ENCODE measurements at places on chromosomes 2 and 18.

- no peak for DNase-seq
These were observed 23.2 kb upstream of the CABYR start for GRCh38 chr18:24115628-24116027.

GRCh38 chr2:196117214-196117705 is 48.6 kb upstream of the DNAH7 start:
- no peak for DNase-seq

DNA sequence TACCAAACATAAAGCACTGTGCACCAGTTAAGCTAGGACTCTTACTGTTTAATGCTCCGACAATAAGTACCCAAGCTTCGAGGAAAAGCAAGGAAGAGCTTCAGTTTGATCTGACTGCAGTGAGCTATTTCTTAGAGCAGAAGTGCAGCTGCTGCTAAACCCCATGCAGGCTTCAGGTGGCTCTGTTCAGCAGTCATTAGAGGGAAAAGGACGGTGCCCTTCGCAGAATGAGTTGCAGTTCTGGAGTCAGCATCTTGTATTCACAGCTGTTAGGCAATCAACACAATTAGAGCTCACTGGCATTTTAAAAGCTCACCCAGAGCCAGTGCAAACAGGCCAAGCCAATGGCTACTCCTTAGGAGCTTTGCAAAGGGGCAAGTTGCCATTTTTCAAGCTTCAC is 1.5 kb upstream of the CERKL start:
- DNase-seq, result no peak

DNA sequence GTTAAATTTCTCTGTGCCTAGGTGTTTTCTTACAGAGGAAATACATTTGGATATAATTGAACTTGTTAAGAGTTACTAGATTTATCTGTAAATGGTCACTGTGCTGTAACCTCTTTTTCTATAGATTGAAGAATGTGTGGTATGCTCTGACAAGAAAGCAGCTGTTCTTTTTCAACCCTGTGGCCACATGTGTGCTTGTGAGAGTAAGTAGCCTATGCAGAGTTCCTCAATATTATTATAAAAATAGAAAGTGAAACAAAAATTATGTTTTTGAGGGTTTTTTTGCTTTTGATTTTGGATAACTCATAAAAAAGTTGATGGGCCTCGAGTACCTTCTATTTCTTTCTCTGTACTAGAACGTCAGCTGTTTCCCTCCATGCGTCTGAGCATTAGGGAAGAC is 112.4 kb downstream of the MIB1 start:
- DNase-seq, result no peak

DNA sequence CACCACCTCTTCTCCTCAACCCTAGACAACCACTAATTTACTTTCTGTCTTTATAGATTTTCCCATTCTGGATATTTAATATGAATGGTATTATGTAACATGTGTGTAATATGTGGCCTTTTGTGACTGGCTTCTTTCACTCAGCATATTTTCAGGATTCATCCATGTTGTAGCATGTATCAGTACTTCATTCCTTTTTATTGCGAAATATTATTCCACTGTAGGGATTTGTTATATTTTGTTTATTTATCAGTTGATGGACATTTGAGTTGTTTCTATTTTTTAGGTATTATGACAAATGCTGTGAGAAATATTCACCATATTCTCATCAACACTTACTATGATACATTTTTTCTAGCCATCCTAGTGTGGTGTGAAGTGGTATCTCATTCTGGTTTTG is 138.8 kb upstream of the DLGAP1 start:
- no peak for DNase-seq

DNA sequence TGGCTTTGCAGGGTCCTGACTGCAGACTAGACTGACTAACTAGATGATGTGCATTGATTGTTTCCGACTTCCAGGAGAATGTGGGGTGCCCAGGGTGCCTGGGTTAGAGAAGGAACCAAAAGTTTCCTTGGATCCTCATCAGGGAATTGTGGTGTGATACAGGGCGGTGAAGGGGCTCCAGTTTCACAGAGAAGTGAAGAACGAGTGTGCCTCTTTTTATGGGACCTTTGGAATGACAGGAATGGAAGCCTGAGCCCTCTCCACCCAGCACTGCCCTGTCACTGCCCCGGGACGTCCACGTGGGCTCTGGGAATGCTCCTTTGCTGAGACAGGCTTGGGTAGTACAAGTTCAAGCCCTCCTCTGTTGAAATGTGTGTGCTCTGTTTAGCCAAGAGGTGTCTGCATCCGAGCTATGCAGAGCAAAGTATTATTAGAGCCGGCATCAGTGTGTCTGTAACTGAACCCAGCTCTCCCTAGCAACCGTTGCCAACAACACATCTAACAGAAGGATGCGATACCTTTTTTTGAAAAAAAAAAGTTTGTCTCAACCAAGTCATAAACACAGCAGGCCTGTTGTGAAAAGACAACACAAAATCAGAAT is 183.6 kb downstream of the SMAD7 start:
- DNase-seq, result no peak

GRCh38 chr18:23220355-23220754 is 85.1 kb downstream of the CABLES1 start:
- no peak for DNase-seq

- DNase-seq, result peak; percentile 53
These were observed 31.9 kb downstream of the C1QL2 start for GRCh38 chr2:119126650-119127049.

DNA sequence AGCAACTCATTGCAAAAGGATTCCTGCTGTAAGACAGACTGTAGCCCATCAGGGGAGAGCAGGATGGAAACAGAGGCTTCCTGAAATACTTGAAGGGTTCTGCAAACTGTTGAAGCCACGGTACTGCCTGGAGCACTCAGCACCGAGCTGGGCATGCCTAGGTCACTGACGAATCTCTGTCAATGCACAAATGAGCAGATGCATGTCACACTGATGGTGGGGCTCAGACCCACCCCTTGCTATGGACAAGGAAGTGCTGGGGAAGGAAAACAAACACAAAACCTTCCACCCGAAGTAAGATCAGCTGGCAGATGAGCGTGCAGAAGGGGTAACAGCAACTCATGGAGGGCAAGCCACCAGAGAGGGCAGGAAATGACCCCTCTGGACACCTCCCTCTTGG is 136.7 kb downstream of the BCL2 start:
- DNase-seq, result no peak

DNA sequence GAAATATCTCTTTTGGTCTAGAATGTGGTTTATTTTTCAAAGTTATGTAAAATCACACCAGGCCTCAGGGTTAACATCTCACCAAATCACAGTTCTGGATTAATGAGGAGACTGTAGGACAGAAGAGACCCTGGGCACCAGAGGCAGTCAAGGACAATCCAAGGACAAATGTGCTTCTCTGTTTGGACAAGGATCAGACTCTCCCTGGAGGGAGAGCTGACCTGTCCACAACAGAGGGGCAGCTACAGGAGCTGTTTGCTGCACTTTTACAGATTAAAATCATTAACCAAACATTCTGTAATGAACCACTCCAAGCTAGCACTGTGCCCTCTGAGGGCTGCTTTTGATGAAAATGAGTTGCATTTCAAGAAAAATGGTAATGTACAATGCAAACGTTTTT is 690.6 kb upstream of the SLC8A1 start:
- no peak for DNase-seq

DNA sequence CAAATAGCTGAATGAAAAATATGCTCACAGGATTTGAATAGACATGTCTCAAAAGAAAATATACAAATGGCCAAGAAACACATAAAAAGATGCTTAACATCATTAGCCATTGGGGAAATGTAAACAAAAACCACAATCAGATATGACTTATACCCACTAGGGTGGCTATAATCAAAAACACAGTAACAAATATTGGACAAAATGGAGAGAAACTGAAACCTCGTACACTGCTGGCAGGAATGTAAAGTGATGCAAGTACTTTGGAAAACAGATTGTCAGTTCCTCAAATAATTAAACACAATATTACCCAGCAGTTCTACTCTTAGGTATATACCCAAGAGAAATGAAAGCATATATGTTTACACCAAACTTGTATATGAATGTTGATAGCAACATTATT is 213.0 kb downstream of the PHLPP1 start:
- no peak for DNase-seq

DNA sequence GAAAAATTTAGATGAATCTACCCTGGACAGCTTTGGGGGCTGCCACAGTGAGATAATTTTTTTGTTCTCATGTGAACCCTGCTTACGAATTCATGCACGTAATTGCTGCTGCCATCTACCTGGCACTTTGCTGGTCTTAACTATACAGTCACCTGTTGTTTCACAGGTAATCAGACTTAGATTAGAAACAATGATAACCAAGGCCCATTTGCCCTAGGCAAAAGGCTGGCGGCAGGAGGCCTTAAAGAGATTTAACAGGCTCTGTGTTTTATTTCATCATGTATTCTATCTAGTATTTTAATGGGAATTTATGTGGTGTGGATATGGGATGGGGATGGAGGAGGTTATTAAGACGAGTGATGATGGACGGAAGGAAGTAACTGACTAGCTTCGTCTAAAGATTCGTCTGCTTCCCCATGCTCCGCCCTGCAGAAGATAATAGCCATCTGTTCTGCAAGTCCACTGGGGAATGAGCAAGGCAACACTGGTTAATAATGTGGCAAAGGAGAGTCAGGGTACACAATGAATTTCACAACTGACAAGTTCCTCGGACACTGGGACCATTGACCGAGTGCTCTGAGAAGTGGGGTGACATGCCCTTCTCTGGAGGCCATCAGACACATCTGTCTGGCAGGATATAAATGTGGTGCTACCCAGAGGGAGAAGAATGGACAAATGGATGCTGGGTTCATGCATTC is 291.8 kb upstream of the TNP1 start:
- DNase-seq, result no peak

DNA sequence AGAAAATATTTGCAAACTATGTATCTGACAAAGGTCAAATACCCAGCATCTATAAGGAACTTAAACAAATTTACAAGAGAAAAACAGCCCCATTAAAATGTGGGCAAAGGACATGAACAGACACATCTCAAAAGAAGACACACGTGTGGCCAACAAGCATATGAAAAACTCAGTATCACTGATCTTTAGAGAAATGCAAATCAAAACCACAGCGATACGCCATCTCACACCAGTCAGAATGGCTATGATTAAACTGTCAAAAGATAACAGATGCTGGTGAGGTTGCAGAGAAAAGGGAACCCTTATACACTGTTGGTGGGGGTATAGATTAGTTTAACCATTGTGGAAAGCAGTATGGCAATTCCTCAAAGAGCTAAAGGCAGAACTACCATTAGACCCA is 64.3 kb upstream of the RBMS1 start:
- no peak for DNase-seq

DNA sequence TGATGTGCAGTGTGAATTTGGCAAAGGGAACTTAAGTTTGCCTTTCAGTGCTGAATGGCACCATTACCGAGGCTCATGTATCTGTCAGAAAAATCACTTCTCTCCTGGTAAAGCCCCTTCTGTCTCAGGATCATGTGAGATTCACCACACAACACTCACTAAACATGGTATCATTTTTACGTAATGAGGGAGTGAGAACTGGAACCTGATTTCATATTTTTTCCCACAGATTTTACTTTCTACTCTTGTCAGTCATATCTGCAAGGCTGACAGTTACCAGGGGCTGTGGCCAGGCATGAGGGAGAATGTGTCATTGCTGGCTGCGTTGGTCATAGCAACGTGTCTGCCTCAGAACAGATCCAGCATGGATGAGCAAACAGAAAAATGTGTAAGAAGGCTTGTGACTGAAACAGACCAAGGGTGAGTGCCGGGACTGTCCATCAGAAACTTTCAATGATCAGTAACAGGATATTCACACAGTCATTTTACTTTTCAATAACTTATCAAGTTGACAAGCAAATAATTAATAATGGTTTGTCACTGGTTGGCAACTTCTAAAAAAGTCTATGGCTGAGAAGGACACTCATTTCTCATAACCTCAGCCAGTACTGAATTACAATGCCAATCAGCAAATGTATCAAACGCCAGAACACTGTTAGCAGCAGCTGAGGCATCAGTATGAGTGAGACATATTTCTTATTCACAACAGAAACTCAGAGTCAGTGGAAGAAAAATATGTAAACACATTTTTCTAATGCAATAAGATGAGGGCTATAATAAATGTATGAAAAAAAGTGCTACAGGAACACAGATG is 100.5 kb downstream of the CDC42EP3 start:
- DNase-seq, result peak; percentile 59

All from stimulated activated naive CD8-positive, alpha-beta T cell treated with anti-CD3 and anti-CD28 coated beads, Interleukin-15, Interleukin-2, amounts not matched to agents 100 U/mL and 50 U/mL, for 24 hours (primary cell).